ENCODE measurements at places on chromosomes 2 and 18.

DNA sequence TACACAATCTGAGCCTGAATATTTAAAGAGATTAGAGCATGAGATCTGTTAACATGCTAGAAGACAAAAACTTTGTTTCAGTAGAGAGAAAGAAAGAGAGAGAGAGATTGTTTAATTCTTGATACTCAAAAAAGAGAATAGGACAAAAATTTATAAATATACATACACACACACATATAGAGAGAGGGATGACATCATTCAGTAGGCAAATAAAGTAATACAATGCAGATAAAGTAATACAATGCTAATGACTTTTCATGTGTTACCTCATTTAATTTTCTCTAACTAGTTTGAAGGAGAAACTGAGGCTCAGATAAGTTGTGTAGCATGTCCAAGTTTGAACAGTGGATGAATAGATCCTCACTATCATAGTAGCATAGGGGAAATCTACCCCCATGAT is 286.4 kb downstream of the CMPK2 start:
- DNase-seq, result no peak

- DNase-seq, result no peak
Observed at GRCh38 chr2:189751080-189751658, 11.4 kb downstream of the OSGEPL1 start.

DNA sequence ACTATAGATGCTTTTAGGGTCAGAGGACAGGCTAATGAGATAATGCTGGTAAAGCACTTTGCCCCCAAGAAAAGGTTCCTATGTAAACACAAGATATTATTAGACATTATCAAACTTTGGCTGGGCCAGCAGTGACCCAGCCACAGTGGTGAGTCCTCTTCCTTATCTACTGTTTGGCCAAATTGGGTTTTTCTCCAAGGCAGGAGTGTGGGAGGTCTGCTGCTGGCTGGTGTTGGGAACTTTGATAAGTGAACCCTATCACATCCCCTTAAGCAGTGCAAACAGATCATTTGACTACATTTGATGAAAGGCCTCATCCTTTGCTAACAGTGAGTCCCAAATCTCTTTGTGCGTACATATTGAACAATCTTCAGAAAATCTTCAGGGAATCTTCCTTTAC is 16.2 kb downstream of the FZD7 start:
- no peak for DNase-seq

DNA sequence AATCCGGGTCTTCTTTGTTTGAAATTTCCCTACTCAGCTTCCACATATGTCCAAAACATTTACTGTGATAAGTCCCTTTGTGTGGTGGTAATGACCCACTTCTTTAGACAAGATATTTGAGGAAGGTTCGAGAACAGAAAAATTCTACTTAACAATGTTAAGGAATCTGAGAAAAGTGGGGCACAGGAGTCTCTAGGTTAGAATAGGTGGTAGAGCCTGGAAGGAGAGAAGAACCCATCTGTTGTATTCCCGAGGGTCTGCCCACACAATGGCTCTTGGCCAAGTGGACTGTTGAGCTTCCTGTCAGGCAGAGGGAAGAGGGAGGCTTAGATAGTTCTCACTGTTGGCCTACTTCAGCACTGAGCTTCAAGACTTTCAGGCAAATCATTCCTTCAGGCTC is 4.3 kb downstream of the IGFBP2 start:
- DNase-seq, result no peak

DNA sequence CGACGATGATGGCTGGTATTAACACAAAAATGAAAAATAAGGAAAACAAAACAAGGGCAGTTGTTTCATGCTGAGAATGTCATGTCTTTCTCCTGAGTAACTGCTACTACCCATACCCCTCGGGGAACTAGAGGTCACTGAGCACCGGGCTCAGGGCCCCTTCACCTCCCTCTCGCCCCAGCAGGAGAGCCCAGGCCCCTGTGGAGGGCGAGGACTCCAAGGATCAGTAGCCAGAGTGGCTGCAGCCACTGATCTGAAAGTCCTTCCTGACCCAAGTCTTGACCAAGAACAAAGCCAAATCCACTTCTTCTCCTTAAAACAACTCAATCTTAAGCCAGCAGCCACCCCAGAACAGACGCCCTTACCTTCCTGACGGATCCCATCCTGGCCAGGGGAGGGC is 25.5 kb downstream of the ST8SIA5 start:
- DNase-seq, result no peak
